ENCODE measurements at places on chromosomes 16 and 17.

- no peak for DNase-seq
Observed at GRCh38 chr17:75105126-75106080, 4.4 kb upstream of the ARMC7 start.

DNA sequence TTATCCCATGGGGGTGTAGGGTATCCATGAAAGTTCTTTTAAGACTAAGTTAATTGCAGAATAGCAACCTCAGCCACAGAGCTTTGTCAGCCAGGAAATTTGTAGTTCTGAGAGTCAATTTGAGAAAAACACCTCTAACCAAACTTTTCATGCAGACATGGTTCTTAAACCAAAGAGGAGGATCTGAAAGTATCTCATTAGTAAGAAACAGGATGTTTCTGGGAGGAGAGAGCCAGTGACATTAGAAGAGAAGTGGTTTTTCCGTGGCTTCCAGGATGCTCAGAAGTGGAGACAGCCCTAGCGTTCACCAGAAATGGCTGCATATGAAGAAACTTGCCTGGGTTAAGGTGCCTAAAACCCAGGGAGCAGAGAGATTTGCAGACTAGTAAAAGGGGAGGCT, 7.9 kb downstream of the GNAO1 start:
- DNase-seq = no peak

GRCh38 chr17:51275381-51275780, 15.0 kb downstream of the UTP18 start:
- no peak for DNase-seq

- DNase-seq = no peak
Observed at GRCh38 chr17:4972752-4973151, 5.1 kb upstream of the SPAG7 start.

DNA sequence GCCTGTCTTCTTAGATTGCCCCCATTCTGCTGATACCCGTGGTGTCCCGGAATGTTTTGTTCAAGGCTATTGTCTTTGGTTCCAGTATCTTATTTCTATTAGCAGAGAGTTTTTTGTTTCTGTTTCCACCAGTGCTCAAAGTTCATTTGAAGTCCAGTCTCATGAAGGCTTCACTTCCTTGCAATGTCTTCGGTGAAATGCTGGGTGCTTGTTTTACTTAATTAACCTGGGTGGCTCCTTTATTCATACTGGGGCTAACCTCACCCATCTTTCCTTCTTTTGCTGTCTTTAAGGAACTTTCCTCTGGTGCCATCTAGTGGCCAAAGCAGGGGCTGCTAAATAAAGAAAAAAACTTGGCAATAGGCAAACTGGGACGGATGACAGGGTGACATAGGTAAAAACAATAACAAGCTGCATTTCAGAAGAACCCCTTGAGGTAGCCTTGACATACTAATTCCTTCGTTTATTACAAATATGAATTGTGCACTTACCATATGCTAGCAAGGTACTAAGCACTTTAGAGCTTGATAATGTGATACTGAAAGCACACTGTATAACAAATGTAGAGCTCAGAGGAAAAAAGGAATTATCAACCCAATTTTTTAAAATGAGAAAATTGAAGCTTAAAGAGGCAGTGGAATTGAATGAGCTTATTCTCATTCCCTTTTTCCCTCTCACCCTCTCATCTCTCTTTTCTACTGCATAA, 2.8 kb upstream of the SMIM36 start:
- DNase-seq = peak; percentile 85

- peak; percentile 48 for DNase-seq
Observed at GRCh38 chr17:27609611-27610303, 21.2 kb upstream of the LGALS9 start.

- peak; percentile 82 for DNase-seq
Observed at GRCh38 chr17:63960006-63960405, 12.7 kb downstream of the SCN4A start.
